ENCODE measurements at places on chromosomes 5 and 9. TPM values are rescaled to one million over a fixed set of nuclear protein-coding genes. Genes with fewer than 3 reads are reported as not detected.

DNA sequence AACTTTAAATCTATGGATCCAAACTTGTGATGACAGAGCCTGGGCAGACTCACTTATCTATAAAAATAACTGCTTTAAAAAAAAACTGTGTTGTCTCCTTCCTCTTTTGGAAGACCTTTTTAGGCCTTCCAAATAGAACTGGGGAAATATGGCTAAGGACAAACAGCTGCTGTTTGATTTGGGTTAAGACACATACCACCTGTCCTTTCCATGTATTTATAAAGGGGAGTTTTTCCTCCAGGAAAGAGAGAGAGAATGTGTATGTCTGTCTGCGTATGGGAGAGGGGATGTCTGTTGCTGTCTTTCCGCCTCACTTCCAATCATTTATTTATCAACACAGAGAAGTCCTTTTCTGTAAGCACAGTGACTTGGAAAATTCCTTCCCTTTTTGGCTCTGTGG lies 2.8 kb downstream of the ARHGEF37 start:
- no peak for DNase-seq

The ARL14EPL gene
- not detected for total RNA-seq

DNA sequence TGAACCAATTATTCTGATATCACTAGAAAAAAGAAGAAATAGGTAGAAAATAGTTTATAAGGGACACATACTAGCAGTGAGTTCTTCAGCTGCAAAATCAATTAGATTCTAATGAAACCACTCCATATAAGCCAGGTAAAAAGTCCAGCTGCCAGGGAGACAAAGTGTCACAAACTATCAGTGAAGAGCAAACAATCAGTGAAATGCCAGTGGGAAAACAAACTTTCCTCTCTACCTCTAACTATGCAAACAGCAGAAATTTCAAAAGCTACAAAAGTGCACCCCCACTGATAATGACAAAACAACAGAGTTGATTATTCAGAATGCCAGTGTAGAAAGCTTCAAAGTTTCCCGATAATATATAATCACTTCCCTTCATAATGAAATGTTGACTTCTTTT lies 637.2 kb upstream of the ITGA1 start:
- no peak for DNase-seq

The CERCAM gene
- total RNA-seq: 21.3 TPM

- peak; percentile 84 for DNase-seq
Measured at GRCh38 chr9:33101104-33101951, 24.9 kb upstream of the SMU1 start.

GRCh38 chr5:107885601-107886000 lies 214.9 kb upstream of the EFNA5 start:
- no peak for DNase-seq

DNA sequence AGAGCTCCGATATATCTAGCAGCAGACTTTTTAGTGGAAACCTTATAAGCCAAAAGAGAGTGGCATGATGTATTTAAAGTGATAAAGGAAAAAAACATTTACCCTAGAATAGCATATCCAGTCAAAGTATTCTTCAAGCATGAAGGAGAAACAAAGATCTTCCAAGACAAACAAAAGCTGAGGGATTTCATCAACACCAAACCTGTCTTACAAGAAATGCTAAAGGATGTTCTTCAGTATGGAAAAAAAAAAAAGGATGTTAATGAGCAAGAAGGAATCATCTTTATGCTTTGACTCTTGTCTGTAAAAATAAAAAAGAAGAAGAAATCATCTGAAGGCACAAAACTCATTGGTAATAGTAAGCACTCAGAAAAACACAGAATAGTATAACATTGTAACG lies 338.2 kb downstream of the TLE1 start:
- DNase-seq: no peak

DNA sequence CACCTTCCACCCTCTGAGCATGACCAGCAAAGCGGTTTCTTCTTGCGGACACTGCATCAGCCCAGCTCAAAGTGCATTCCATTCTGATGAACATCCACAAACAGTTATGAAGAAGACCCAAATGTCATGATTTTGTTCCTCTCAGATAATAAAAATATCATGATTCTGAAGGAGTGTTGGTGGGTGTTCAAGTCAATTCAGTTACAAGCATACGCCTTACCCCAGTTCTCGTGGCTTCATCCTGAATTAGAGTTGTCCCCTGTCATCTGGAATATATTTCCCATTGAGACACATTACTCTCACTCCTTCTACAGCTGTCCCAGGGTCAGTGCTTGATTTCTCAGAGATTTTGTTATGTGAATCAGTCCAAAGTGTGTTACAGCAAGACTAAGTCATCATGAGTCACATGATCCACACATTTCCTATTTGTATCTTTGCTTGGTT lies 325.4 kb downstream of the RFX3 start:
- no peak for DNase-seq

GRCh38 chr5:40603378-40603777 lies 76.3 kb upstream of the PTGER4 start:
- no peak for DNase-seq

DNA sequence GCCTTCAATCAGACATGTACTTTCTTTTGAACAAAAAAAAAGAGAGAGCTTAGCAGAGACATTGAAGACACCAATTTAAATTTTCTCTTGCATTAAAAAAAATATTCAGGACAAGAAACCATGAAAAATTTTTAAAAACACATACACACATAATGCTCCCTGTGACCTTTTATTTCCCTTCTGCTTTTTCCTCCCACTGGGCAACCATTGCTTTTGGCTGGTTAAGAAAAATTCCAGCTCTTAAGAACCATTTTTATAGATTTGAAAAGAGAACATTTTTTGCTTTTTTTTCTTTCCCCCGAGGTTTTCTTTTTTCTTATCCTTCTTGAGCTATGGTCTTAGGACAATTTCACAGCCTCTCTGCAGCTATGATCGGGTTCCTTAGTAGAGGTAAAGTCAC lies 6.1 kb upstream of the HMHB1 start:
- no peak for DNase-seq

The CLPTM1L gene
- 82.8 TPM for total RNA-seq

DNA sequence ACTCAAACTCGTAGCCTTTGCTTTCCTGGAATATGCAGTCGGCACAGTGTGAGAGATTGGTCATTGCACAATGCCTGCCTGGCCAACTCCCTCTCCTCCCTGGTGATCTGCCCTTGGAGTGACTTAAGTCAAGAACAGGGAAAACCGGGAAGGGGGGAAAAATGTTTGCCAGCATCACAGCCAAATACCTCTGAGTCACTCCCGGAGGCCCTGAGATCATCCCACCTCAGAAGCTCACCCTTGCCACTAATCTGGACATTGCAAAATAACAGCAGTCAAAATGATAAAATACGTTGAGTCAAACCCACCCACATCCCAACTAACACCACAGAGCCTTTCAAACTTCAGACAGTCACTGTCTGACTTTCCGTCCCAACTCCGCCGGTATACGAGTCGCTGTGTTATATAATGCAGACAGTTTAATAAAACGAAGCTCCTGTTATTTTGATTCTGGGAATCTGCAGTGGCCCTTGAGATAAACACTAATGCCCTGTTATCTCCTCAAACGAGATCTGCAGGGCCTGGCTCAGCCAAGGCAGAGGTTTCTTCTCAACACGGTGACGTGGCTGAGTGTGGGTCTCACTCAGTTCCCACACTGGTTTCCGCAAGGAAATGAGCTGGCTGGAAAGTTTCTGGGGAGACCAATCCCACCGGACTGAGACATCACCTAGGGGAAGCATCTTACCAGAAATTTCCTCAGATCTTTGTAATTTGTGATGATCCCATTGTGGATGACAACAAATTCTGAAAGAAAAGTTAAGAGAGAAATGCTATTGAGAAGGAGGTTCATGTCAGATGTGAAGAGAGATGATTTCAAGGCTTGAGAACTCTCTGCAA lies 22.1 kb downstream of the GFPT2 start:
- DNase-seq: peak; percentile 80

DNA sequence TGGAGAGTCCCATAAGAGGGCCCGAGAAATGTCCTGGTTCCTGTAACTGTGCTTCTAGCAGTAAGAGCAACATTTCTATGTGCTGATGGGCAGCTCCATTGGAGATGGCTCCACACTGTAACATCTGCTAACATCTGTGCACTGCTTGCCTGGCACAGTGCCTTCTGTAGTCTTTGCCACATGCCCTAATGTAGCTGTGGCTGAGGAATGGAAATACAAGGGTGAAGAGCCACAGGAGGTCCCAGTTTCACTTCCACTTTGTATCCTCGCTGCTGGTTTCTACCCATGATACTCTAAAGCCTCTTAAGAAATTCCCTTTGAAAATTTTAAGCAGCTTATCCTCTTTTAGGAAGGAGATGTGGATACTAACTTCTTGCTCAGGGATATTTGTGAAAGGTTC lies 97.4 kb downstream of the HOMER1 start:
- DNase-seq: no peak

The CER1 gene
- total RNA-seq: not detected

- DNase-seq: no peak
Measured at GRCh38 chr9:105475302-105475701, 27.5 kb downstream of the FSD1L start.
